Activated T-helper 17 cell treated with anti-CD3 and anti-CD28 coated beads, Interleukin-2, amount 50 U/mL, for 72 hours (primary cell): ENCODE measurements at places on chromosomes 3 and 15. TPM values are rescaled to one million over a fixed set of nuclear protein-coding genes. Genes with fewer than 3 reads are reported as not detected.
A peak's percentile ranks its signal among the peaks of the same experiment; 100 is the strongest.

Gene GOLGA8M
- total RNA-seq: 0.53 TPM

GRCh38 chr3:89246326-89246725 lies 138.9 kb downstream of the EPHA3 start:
- ATAC-seq: no peak

DNA sequence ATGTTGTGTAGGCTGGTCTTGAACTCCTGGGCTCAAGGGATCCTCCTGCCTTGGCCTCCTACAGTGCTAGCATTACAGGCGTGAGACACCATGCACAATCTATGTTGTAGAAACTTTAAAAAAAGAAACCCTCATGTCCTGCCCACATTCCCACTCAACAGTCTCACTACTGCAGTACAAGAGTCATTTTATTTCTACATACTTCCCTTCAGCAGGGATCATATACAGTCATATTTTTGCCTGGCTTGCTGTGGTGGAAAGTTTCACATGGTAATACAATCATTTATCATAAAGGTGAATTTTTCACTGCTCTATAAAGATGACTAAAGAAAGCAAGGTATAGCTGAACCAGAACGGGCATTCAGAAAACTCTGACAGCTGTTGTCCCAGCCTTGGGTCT lies 53.8 kb upstream of the PIK3CB start:
- peak; percentile 65 for ATAC-seq

Gene ISL2
- 0.35 TPM for total RNA-seq

DNA sequence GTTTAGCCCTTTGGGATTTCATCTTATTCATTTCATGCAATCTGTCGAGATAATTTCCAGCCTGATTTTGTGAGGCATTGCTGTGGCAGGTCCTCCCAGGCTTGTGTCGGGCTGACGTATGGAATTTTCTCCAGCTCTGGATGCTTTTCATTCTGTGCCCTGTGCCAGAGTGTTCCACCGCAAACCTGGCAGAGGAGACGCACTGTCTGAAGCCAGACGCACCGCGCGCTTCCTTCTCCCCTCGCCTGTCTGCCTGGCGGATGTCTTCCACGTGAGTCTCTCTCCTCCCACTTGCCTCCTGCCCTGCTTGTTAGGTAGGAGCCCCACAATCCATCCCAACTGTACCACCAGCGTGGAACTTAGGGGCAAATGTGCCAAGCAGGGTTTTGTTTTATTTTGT lies 20.1 kb upstream of the GLCE start:
- ATAC-seq: no peak

- ATAC-seq: no peak
Measured at GRCh38 chr3:197372047-197372661, 73.7 kb upstream of the DLG1 start.

- peak; percentile 94 for ATAC-seq
Measured at GRCh38 chr3:47057212-47057671, 77.8 kb downstream of the NBEAL2 start.

- no peak for ATAC-seq
Measured at GRCh38 chr3:181718987-181719911, 7.5 kb downstream of the SOX2 start.
